ENCODE measurements at places on chromosomes 2 and 18.

GRCh38 chr2:42979416-42979869, 187.1 kb upstream of the HAAO start:
- peak; percentile 8 for DNase-seq

GRCh38 chr2:82344670-82345069, 2040.1 kb upstream of the LRRTM1 start:
- DNase-seq, result no peak

- DNase-seq, result no peak
Measured at GRCh38 chr2:148501545-148501944, 143.0 kb upstream of the EPC2 start.

GRCh38 chr2:128269063-128269989, 49.3 kb downstream of the HS6ST1 start:
- no peak for DNase-seq

DNA sequence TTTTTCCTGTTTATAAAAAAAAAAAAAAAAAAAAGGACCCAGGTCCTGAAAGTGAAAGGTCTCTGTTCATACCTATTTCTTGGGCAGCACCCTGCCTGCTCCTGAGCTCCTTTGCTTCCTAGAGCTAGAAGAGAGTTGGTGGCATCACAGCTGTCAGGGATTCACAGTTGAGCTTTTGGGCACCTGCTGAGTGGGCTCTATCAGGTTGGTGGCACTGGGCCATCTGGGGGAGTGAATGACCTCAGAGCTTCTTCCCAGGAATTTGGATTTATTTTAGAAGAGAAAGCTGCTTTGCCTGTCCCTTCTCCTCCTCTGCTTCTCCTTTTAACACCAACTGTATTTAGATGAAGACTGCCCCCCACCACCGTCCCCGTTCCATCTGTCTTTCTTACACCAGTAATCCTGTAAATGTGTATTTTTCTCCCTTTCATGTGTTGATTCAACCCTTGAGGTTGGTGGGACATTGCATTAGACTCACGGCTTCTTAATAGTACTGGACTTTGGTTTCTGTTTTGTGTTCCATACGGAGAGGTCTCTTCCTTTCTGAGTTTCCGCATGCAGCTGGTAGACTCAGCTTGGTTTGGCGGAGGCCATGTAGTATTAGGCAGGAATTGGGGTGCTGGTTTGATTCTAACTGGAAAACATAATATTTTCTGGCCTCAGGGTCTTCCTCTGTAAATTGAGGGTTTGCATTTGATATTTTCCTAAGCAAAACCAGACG, 7.6 kb upstream of the MGAT5 start:
- DNase-seq, result no peak

- DNase-seq, result no peak
Measured at GRCh38 chr2:1494257-1494656, 81.0 kb downstream of the TPO start.

DNA sequence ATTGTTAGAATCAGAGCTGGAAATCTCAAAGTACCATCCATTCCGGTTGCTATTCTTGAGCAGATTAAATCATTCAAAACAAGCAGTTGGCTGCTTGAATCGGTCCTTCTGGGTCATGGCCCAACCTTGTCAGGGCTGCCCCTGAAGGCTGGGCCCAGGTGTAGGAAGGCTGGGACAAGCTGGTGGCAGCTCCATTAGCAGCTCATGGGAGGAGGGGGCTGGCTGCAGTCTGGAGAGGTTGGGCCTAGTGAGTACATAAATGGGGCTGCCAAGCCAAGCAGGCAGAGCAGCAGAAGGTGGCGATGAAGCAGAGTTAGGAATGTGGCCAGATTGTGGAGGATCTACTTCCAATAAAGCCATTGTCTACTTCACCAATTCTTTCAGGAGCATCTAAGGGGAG, 81.4 kb downstream of the ADCYAP1 start:
- no peak for DNase-seq

DNA sequence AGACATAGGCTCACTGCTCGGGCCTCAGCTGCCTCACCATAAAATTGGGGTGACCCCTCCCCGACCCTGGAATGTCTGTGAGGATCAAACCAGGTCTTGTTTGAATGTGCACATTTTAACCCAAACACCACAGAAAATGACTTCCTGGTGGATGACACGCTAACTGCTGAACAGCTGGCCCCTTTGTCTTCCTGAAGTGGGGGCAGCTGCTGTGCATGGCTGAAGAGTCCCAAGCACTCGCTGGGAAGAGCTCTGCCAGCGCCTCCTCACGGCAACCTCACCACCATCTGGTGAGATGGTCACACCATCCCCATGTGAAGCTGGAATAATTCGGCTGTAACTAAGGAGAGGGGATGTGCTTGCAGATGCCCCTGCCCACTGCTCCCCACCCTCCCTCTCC, 34.0 kb downstream of the AQP12A start:
- no peak for DNase-seq

- no peak for DNase-seq
Measured at GRCh38 chr18:21049306-21049705, 62.3 kb downstream of the ROCK1 start.

- no peak for DNase-seq
Measured at GRCh38 chr2:175187378-175187777, 5.9 kb upstream of the ATP5MC3 start.

GRCh38 chr2:237860273-237860935, 981 bp downstream of the RAMP1 start:
- DNase-seq, result no peak

DNA sequence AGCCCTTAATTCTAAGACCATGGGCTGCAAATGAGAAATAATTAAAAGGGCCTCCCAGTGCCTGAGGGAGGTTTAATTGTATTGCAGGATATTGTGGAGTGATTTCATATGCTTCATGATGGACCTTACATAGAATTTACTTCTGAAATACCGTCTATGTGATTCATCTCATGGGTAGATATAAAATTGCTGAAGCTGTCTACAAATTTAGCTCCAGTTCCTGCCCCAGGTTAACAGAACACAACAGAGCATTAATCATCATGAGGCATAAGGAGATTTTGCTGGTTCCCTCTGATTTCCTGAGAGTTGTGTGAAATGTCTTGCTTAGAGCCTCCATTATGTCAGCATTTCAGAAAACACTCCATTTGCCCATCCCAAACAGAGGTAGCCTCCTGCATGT, 770 bp downstream of the UPP2 start:
- no peak for DNase-seq

GRCh38 chr2:170212625-170213280, 34.8 kb downstream of the MYO3B start:
- DNase-seq, result no peak

DNA sequence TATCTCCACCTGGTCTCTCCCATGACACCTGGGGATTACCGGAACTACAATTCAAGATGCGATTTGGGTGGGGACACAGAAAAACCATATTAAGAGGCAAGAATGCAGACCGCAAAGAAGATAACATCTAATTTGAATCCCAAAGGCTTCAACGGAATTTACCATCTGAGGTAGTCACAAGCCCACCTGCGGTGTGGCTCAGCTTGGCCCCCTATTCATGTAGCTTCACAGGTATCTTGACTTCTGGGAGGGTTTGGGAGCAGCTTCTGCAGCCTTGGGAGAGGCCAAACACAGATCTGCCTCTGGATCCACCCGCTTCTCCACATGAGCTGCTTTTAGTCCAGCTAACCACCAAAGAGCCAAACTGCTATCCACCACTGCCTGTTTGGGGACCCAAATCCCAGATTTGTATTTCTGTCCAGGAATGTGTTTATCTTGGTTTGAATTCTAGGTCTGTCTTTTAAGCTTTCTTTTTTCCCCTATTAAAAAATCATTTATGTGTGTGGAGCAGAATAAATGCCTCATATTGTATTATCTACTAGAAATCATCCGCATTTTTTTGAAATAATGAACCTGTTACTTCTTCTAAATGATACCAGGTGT, 247.6 kb downstream of the DLGAP1 start:
- no peak for DNase-seq

DNA sequence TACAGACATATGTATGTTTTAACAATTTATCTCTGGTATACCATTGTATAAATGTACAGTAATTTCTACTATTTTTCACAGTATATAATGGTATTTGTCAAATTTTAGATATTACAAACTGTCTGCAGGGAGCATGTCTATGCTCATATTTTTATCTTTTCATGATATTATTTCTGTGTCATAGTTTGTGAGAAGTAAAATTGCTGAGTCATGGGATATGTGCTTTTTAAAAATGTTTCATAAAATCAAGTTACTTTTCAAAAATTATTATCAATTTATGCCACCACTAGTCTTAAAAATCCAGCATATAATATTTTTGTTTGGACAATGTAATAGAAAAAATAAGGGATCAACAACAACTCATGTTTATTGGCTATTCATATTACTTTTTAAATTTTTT, 9.1 kb upstream of the ZNF804A start:
- DNase-seq, result no peak

DNA sequence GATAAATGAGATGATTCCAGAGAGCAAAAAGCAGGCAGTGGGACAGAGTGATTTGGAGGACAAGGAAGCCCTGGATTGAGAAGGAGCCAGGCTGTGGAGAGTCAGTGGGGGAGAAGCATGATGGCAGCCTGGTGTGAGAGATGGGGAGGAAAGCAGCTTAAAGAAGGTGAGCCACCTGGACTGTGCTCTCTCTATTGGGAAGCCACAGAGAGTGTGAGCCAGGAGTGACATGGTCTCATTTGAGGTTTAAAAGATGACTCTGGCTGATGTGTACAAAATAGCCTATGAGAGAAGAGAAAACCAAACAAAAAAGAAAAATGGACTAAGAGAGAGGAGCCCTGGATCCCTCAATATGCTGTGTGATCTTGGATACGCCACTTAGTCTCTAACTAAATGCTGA, 12.9 kb upstream of the EPAS1 start:
- no peak for DNase-seq

DNA sequence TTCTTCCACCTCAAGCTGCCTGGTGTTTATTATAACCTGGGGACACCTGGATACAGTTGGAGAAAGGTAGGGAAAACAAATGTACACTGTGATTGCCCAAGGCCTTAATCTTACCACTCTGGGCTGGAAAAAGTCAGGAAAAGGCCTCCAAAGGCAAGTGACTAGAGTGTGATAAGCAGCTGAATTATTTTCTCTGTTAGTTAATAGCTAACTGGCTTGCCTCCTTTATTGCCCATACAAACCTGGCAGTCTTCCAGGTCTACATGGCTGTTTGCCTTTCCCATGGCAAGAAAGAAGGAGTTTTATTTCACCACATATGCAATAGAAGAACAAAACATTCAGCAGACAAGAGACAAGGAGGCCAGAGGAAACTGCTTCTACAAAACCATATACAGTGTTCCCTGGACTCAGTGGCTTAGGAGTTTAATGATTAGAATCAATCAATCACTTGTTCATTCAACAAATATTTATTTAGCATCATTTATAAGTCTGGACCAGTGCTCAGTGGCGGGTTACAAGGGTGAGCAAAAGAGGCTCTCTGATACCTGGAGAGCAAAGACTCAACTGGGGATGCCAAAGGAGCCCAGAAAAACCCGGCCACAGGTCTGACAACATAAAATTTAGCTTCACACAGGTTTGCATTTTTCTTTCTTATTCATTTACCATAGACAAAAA, 27.5 kb upstream of the SUCLG1 start:
- DNase-seq, result no peak

DNA sequence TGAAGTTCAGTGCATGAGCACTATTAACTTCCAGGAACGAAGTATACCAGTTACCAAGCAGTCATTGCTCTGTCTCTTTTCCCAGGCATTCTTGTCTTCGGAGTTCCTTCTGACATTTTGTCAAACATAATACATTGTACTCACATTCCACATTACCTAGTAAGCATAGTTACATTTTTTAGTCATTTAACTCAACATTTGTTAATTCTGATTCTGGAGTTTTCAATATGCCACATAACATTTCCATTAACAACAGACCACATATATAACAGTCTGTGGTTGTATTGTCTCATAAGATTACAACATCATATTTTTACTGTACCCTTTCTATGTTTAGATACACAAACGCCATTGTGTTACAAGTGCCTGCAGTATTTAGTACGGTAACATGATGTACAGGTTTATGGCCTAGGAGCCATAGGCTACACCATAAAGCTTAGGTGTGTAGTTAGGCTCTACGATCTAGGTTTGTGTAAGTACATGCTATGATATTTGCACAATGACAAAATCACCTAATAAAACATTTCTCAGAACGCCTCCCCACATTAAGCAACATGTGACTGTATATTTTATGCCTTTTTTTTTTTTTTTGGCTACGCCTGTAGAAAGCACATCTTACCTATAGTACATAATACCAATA, 187.1 kb downstream of the DYM start:
- DNase-seq, result no peak

- no peak for DNase-seq
Measured at GRCh38 chr2:217282531-217282930, 422.7 kb upstream of the TNP1 start.

GRCh38 chr18:9293948-9294347, 40.6 kb upstream of the TWSG1 start:
- DNase-seq, result no peak

GRCh38 chr2:1603059-1603458, 141.3 kb downstream of the PXDN start:
- no peak for DNase-seq

- no peak for DNase-seq
Measured at GRCh38 chr18:24695168-24695567, 234.7 kb downstream of the HRH4 start.

DNA sequence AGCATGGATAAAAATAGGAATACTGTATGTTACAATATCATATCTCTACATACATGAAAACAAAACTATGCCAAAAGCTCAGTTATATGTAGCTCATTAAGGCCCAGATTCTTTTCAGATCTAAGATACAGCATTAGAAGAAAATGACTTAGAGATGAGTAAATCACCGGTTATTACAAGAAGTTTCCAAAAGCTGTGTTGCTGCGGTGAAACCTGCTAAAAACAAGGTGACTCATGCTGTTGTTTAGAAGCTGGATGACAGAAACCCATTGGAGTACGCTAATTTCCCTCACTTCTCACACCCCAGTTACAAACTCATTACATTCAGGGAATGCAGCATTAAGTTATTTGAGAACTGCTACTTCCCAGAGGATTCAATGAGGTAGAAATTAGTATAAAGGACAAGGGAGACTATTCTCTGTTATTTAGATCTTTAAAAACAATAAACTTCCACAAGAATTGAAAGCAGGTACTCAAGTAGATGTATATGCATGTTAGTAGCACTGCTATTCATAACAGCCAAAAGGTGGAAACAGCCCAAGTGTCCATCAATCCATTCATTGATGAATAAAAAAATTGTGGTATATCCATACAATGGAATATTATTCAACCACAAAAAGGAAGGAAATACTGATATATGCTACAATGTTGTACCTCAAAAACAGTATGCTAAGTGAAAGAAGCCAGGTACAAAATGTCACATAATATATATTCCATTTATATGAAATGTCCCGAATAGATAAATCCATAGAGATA, 32.6 kb downstream of the RBKS start:
- no peak for DNase-seq

GRCh38 chr18:44765456-44765855, 84.8 kb downstream of the SETBP1 start:
- no peak for DNase-seq

GRCh38 chr2:58047373-58047935, 848 bp downstream of the VRK2 start:
- no peak for DNase-seq

GRCh38 chr18:4831791-4832375, 365.2 kb downstream of the AKAIN1 start:
- no peak for DNase-seq

GRCh38 chr2:231423176-231423575, 27.7 kb downstream of the B3GNT7 start:
- DNase-seq, result no peak

- DNase-seq, result no peak
Measured at GRCh38 chr18:55275039-55275901, 312.7 kb downstream of the TCF4 start.

GRCh38 chr2:38789691-38790090, 11.7 kb downstream of the GEMIN6 start:
- DNase-seq, result no peak

Measured in activated CD4-positive, CD25-positive, alpha-beta regulatory T cell treated with anti-CD3 and anti-CD28 coated beads, Interleukin-2, amount 50 U/mL, for 72 hours (primary cell).